MCF 10A (cell line): ENCODE measurements at places on chromosomes 5 and 9.

GRCh38 chr9:15146268-15146700, 160.7 kb downstream of the TTC39B start:
- no peak for DNase-seq

DNA sequence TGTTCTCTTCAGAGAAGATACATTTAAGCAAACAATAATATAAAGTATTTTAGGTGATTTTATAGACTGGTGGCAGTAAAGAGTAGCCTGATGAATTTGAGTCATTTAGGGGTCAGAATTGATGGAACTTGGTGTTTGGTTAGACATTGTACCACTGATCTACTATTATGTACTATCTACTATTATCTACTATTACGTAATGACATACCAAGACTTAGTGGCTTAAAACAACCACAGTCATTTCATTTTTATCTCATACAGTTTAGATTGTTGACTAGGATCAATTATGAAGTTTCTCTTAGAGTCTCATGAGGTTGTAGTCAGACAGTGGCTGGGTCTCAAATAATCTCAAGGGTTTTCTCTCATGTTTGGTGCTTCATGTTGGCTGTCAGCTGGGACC, 54.0 kb downstream of the PPIP5K2 start:
- no peak for DNase-seq

DNA sequence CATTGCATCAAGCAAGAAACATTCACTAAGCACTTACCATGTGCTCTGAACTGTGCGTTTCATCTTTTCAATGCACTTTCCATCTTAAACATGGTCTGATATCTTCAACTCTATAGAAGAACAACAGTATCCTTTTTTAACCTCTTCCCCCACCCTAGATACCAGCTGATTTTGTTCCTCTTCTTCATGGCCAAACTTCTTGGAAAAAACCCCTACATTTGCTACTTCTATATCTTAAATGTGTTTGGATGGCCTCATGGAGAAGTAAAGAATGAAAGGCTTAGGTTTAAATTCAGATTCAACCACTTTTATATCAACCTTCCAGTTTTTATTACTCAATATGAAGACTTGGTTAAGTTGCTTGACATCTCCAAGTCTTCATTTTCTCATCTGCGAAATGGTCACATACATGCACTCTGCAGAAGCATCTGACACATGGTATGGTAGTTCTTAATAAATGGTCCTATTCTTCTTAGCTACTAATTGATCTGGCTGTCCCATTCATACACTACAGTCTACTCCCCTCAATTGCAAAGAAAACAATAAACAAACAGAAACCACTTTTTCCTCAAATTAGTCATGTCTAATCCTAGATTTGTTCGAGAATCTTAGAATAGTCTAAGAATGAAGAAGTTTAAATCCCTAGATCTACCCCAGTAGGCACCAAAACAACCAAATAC, 59.4 kb downstream of the FYB1 start:
- no peak for DNase-seq

- DNase-seq, result no peak
These were observed 174.3 kb downstream of the AUH start for GRCh38 chr9:91187311-91187964.

DNA sequence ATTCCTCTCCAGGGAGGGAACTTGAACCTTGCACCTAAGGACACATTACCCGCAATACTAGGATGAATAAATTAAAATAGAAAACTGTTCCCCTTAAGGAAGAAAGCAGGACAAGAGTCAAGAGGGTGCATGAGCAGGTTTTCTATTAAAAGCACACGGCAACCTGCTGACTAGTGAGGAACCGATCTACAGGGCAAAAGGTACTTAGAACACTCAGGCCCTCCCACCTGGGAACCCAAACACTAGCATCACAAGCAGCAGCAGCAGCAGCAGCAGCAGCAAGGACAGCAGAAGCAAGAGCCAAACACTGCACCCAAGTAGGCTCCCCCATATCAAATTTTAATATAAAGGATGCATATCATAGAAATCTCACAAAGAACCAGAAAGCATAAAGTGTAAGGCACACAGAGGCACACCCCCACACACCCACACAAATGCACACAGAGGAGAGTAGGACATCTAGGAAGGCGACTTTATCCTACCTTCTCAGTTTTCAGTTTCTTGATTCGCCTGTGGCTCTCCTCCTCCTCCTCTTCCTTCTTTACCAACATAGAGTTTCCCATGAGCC, 2.8 kb downstream of the ZNF608 start:
- no peak for DNase-seq

DNA sequence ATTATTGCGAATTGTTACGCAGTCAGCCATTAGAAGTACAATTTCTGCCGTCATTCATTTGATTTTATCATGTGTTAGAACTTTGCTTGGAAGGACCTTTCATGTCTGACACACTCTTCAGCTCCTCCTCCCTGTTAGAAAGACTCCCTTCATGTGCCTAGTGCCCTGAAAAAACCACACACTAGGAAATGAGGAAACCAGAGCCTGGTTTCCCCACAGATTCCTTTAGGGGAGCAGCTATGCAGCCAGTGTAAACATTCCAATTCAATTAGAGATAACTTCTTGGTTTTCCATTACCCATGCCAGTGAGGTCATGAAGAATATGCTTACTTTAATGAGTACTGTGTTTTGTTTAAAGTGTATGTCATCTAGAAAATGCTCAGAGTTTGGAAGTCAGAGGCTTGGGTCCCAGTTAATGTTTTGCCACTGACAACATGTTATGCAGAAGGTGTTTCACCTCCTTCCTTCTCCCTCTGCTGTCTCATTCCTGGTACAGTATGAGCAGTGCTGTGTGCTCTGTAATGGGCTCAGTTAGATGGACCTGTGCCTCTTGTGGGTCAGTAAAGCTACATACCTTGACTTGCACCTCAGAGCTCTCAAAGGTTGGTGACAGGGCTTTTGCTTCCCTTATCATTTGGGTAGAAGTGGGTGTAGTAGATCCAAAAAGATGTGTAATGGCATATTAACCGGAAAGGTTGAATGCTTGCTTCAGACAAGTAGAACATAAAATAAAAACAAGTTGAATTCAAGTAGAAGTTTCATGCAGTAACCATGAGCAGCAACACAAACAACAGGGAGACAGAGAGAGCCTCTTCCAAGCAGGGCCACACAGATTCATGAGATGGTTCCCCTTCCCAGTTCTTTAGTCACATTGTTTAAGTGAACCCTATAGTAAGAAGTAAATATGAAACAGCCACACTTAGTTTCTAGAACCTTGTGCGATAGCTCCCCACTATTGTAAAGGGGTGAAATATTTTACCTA, 52.6 kb upstream of the TNFAIP8 start:
- peak; percentile 94 for DNase-seq

GRCh38 chr5:138725153-138725817, 27.9 kb upstream of the CTNNA1 start:
- DNase-seq, result peak; percentile 100

DNA sequence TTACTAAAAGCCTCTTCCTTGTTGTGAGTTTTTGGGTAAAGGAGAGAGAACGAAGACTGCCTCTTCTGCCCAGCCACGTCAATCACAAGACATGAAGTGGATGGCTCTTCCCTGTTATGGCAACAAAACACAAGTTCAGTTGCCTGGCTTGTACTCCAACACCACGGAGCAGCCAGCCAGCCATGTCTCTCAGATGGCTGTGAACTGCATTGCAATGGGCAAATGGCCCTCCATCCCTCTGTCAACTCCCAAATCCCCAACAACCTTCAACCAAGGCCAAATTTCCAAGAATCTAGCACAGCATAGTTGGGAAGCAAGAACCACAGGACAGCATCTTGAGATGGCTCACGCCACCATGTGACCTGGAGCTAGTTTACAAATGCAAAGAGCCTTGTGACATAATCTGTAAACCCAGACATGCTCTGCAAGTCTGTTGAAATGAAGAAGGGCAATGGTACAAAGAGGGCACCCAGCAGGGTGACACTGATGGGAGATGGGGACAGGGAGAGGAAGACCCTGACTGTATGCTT, 53.9 kb downstream of the ZNF366 start:
- no peak for DNase-seq

- DNase-seq, result no peak
These were observed 9.3 kb downstream of the PLPP7 start for GRCh38 chr9:131298816-131299215.

GRCh38 chr5:40634154-40634553, 45.6 kb upstream of the PTGER4 start:
- no peak for DNase-seq

- no peak for DNase-seq
These were observed 364.2 kb downstream of the NNT start for GRCh38 chr5:43967165-43967564.

DNA sequence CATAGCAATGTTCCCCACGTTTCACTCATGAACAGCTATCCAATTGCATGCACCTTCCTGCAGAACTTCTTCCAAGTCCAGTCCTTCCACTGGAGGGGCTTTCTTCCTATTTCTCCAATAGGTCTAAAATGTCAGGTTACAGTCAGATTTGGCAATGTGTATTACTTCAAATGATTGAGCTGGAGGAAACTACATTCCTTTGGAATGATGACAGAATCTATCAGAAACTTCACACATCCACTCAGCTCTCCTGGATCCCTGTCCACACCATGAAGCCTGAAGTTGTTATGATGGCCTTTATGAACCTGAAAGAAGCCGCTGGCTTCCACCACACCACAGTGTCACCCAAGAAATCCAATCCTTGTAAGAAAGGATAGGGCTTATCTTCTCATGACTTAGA, 32.2 kb downstream of the FBXW2 start:
- no peak for DNase-seq

GRCh38 chr5:89721353-89721752, 688.2 kb downstream of the CETN3 start:
- no peak for DNase-seq

GRCh38 chr9:16500386-16500785, 370.1 kb downstream of the BNC2 start:
- DNase-seq, result no peak

GRCh38 chr9:136907011-136907914, 20.9 kb downstream of the TRAF2 start:
- no peak for DNase-seq

DNA sequence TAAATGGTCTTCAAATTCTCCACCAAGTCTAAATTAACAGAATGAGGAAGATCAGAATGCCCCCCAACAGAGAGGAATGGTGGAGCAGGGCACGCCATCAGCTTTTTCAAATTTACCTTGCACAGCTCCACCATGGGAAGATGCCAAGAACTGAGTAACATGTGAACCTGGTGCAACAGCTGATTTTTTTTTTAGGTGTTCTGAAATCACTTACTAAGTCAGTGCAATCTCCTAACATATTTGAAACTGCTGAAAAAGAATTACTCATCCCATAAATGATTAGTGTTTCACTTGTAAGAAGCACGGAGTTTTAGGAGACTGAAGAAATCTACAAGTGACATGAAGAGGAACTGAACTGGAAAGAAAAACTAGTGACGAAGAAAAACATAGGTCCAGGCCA, 5.1 kb downstream of the TMEM245 start:
- peak; percentile 79 for DNase-seq

DNA sequence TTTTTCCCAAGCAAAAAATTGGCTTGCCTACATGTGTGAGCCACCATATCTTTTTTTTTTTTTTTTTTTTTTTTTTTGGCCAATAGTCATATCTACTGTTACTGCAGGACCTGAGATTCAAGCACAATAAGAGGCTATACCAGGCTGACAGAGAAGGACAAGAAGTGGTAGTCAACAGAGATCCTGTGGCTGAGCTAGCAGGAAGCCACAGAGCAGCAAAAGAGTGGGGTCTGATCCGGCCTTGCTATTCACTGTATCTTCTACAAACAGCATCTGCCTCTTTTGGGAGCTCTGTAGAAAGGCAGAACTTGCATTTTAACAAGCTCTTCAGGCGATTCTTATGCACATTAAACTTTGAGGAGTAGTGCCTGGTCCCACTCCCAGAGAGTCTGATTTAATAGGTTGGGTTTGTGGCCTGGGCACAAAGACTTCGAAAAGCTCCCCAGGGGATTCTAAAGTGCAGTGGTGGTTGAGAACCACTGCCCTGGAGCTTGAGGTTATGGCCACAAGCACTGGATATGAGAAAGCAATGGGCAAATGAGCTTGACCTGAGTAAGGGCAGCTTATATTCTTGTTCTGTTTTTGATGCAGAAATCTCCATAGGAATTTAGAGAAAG, 162.8 kb downstream of the PIK3R1 start:
- DNase-seq, result no peak

DNA sequence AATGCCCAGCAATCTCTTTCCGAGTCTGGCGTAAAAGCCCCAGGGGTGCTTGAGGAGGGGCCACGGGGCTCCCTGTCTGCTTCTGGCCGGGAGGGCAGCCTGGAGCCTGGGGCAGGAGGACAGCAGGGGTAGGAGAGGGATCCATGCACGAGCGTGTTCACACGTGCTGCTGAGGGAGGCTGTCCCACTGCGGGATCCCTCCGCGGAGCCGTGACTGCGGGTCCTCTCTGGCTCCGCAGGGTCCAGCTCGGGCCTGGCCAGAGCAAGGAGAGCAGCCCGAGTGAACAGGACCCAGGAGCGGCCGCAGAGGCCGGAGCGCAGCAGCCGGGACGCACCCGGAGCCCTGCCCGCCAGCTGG, 78.4 kb downstream of the ZNF354C start:
- no peak for DNase-seq

- DNase-seq, result no peak
These were observed 30.5 kb upstream of the HAPLN1 start for GRCh38 chr5:83751201-83751600.

DNA sequence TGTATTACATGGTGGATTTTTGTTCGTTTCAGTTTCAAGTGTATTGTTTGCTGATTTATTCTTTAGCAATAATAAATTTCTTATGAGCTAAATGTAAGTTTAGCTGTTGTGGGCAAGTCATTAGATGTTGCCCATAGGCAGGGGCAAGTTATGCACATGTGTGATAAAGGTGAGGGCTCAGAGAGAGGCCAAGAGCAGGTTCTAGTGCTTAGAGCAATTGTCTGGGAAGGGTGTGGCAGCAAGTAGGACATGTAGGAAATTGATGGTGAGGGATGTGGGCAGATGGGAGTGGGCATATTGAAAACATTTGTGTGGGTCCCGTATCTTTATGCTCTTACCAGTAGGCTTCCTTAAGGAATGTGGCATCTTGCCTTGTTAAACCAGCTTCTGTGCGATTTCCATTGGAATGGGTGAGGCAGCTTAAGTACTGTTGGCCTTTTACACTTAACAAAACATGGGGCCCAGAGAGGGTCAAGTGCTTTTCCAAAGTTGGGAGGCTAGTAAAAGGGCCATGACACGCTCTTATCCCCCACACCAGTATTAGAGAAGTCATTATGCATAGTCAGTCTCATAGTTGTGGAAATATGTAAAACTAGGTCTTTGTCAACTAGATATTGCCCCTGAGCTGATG, 60.6 kb downstream of the KDM4C start:
- no peak for DNase-seq

GRCh38 chr5:68180121-68181038, 35.2 kb upstream of the PIK3R1 start:
- no peak for DNase-seq

- DNase-seq, result no peak
These were observed 133.9 kb upstream of the ZNF618 start for GRCh38 chr9:113741886-113742854.

DNA sequence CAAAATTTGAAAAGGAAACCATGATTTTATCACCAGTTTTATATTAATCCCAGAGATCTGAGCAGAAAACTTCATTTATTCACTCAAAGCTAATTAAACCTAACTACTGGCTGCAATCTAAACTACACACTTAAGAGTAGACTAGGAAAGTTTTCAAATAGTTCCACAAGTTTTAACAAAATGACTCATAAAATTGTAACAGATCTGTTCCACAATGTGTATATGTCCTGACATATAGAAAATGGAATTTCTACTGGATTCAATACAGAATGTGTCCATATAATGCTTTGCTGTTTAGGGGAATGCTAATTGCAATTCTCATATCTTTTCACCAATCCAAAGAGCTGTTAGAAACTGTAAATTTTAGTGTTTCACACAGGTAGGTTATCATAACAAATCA, 40.3 kb upstream of the ADAMTSL1 start:
- DNase-seq, result no peak
